Stimulated activated CD4-positive, alpha-beta T cell treated with anti-CD3 and anti-CD28 coated beads, Interleukin-1b, Interleukin-23, amount 100 ng/mL, for 4 hours (primary cell): ENCODE measurements at places on chromosomes 5 and 9.

DNA sequence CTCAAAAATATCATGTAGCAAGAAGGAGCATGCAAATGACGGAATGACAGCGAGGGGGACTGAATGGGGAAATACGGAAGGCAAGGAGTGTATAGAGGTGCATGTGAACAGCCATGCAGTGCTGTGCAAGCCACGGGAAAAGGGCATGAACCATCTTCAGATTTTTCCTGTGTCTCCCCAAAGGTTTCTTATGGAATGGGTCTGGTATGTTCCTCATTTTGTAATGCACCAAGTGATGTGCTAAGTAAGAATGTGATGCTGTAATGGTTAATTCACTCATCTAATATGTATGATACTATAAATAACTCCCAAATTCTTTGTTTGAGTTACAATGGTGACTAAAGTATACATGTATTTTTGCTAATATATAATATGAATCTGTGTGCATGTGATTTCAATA lies 99.0 kb upstream of the DAB2 start:
- no peak for DNase-seq

GRCh38 chr9:37787059-37787458 lies 2.2 kb upstream of the EXOSC3 start:
- no peak for DNase-seq

GRCh38 chr9:37010180-37010579 lies 23.9 kb downstream of the PAX5 start:
- no peak for DNase-seq

- DNase-seq, result no peak
Observed at GRCh38 chr5:132424167-132424880, 54.8 kb downstream of the SLC22A5 start.

DNA sequence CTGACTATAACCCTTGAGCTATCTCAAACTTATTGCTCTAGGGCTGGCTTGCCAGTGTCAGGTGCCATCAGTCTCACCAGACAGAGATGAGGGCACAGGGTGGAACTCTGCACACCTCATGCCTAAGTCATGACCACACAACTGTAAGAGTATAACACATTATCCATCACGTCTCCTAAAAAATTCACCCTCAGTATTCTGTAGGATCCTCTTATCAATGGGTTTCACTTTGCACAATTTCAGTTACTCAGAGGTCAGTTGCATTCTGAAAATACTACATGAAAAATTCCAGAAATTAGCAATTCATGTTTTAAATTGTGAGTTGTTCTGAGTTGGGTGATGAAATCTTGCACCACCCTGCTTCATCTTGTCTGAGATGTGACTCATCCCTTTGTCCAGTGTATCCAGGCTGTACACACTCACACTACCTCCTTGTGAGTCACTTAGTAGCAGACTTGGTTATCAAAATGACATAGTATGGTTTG lies 690.9 kb upstream of the CDH18 start:
- no peak for DNase-seq

GRCh38 chr5:13218518-13218917 lies 726.0 kb downstream of the DNAH5 start:
- no peak for DNase-seq

DNA sequence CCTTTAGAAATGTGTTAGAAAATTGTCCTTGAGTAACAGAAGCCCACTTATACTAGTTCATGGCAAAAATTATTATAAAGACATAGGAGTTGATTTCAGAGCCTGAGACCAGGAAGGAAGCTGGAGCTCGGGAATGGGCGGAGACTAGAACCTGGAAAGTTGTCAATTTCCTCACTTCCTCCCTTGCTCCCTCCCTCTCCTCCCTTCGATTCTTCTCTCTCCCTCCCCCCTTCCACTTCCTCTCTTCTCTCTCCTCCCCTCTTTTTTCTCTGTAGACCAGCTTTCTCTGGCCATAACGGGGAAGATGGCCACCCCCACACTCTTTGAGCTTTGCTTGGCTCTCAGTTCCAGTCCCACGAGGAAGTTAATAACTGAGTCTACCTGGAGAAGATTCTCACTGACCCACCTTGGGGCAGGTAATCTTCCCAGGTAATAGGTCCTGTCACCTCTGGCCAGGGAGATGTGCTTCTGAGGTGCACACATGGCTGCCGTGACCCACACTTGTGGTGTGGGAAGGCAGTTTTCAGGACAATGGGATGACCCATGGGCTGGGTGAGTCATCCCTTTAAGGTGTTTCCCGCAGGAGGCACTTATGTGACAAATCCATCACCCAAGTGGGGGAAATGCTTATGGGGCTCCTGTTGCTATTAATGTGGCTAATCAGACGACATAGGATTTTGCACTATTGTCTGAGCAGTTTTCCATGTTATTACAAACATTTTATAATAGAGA lies 78.7 kb downstream of the HSPA4 start:
- DNase-seq, result no peak

- DNase-seq, result no peak
Observed at GRCh38 chr9:98726735-98727134, 18.0 kb upstream of the GABBR2 start.

DNA sequence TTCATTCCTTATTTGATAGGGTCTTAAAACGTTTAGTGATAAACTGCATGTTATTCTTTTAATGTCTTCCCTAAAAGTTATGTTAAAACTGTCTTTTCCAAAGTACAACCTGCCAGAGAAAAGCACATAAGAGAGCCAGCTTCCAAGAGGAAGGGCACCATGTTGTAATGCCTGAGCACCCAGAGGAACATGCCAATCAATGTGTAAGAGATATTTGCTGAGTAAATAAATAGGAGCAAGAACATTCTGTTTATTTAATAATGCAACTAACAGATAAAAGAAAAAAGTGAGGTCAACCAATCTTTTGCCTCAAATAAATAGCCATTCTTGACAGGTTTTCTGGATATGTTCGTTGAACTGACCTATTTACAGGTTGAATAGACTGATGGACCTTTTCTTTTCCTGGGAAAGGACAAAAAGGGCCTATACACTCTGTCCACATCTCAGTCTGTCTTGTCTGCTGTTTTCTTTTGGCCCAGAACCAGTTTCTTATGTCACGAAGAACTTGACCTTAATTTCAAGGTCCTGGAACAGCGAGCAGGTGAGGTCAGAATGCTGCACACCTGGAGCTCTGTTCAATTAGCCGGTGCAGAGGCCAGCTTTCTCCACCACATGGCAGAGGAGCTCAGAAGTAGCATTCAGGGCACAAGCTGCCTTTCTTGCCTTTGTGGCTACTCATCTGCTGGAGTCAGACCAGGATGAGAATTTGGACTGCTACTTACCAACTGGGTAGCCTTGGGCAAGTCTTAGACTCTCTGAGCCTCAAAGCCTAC lies 77.7 kb downstream of the PLCXD3 start:
- no peak for DNase-seq

DNA sequence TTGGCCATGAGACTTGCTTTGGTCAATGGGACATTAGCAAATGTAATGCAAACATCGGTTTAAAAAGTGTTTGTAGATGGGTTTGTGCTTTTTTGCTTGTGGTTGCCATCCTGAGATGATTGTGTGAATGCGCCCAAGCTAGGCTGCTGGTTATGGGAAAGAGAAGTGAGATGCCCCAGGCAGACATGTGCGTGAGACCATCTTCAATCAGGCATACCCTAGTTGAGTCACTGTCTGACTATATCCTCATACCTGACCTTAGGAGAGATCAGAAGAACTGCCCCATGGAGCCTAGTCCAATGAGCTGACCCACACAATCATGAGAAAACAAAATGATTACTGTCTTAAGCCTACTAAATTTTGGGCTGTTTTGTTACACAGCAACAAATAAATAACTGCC lies 36.8 kb upstream of the ZNF608 start:
- no peak for DNase-seq

- DNase-seq, result no peak
Observed at GRCh38 chr5:34517249-34517648, 138.9 kb upstream of the RAI14 start.

- DNase-seq, result no peak
Observed at GRCh38 chr5:156879665-156880285, 29.7 kb downstream of the PPP1R2B start.
